ENCODE measurements at places on chromosomes 6 and 20. TPM values are rescaled to one million over a fixed set of nuclear protein-coding genes. Genes with fewer than 3 reads are reported as not detected.

GRCh38 chr6:116047173-116047933 is 13.3 kb downstream of the FRK start:
- no peak for DNase-seq

GRCh38 chr6:161303628-161304340 is 29.9 kb upstream of the AGPAT4 start:
- no peak for DNase-seq

- DNase-seq, result no peak
Observed at GRCh38 chr6:90100059-90100665, 196.5 kb downstream of the BACH2 start.

GRCh38 chr20:33915726-33916331 is 77.9 kb upstream of the RALY start:
- DNase-seq, result peak; percentile 64

DNA sequence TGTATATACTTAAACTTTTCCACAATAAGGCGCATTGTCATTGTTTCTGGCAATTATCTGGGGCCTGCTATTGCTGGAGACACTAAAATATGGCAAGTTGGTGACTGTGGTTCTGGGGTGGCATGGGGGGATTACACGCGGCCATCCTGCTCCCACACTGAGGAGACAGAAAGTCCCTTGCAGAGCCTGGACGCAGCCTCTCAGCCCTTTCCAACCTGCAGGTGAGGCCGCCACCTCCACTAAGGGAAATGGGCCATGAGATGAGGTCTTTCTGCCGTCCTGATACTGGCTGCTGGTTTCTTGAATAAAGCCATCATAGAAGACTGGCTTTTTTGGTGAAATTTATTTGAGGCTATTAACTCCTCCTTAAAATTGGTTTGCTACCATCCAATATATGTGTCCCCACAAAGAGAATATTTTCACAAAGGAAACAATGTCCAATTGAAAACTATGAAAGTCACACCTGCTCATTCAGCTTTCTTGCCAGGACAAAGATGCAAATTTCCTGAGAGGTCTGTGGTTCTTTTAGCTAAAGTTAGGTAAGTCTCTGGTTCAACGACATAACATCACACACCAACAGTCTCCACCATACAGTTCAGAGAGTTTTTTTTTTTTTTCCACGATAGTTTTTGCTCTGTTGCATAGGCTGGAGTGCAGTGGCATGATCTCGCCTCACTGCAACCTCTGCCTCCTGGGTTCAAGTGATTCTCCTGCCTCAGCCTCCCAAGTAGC is 13.0 kb downstream of the TXNDC5 start:
- no peak for DNase-seq

- DNase-seq, result no peak
Observed at GRCh38 chr6:107697682-107698081, 126.4 kb downstream of the SCML4 start.

- no peak for DNase-seq
Observed at GRCh38 chr6:31125162-31125561, 4.9 kb upstream of the CDSN start.

- peak; percentile 43 for DNase-seq
Observed at GRCh38 chr6:89433252-89434149, 549 bp downstream of the ANKRD6 start.

DNA sequence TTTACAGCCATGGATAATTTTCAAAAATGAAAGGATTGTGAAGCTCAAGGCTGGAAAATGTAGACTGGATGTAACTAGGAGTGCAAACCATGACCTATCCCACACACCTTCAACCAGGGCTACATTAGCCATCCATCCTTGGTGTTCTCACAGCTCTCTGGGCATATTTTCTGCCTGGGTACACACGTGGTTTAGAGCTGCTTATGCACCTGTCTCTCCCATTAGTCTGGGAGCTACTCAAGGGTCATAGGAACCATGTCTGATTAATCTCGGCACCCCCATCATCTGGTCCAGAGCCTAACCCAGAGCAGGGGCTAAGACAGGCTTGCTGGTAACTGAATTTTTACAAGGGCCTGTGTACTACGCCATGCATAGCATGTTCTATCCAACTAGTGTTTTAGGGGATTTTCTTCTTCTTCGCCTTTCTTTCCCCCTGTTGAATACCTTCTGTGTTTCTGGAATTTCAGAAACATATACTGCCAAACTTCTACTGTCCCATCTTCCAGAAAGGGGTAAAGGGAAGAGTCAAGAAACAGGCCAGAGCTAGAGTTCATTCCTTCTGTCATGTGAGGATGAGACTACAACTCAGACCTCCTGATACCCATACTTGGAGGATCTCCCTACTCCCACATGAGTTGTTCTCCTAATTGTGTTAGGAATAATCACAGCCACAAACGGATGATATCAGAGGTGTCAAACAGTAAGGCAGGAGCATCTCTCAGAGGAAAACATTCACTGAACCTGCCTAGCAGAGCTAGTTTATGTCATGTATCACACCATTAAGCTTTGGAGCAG is 25.4 kb upstream of the FAM83C start:
- DNase-seq, result no peak

DNA sequence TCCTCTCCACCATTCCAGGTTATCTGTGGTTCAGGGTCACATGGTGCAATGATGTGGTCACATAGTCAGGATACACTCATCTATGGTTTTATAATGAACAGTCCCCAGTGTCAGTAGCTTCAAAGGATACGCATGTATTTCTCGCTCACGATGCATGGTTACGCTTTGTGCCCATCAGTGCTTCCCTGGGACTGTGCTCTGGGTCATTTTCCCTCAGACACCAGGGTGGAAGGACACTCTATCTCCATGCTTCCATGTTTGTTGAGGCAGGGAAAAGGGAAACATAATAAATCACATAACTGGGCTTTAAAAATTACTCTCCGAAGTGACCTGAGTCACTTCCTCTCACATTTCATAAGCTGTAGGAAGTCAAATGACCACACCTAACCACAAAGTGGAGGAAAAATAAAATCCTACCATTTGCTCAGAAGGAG is 394.8 kb upstream of the NOX3 start:
- no peak for DNase-seq

- DNase-seq, result no peak
Observed at GRCh38 chr6:158545043-158545966, 14.6 kb upstream of the TMEM181 start.

DNA sequence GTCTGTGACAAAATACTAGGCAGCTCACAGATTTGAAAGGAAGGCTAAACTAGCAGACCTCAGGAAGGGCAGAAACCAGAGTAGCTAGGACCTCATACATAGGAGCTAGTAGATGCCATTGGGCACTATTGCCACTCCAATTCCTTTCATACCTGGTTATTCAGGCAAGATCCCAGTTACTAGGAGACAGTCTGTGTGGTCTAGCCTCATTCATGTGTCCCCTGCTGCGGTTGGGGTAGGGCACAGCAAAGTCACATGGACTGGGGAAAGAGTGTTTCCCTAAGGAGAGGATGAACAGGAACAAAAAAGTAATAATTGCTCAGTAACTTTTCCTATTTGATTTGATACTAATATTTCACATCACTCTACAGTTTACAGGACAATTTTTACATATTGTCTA is 204.6 kb upstream of the HEY2 start:
- no peak for DNase-seq

The NPEPL1 gene
- 24.4 TPM for total RNA-seq

The TBC1D32 gene
- 3.9 TPM for total RNA-seq

The MCHR2 gene
- not detected for total RNA-seq

DNA sequence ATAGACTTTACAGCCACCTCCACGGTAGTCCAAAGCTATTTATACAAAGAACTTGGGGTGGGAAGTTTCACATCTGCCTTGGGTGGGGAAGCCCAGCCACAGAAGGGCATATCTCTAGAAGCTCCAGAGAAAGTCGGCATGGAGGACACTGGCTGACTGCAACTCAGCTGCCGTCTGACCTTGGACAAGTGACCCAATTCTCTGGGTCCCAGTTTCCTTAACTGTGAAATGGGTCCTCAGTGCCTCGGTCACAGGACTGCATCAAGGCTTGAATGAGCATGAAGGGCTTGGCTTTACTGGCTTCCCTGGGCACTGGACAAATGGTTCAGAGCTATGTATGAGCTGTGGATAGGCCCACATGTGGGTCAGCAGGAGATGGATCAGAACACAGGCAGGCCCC is 58.6 kb downstream of the NOL4L start:
- DNase-seq, result no peak

DNA sequence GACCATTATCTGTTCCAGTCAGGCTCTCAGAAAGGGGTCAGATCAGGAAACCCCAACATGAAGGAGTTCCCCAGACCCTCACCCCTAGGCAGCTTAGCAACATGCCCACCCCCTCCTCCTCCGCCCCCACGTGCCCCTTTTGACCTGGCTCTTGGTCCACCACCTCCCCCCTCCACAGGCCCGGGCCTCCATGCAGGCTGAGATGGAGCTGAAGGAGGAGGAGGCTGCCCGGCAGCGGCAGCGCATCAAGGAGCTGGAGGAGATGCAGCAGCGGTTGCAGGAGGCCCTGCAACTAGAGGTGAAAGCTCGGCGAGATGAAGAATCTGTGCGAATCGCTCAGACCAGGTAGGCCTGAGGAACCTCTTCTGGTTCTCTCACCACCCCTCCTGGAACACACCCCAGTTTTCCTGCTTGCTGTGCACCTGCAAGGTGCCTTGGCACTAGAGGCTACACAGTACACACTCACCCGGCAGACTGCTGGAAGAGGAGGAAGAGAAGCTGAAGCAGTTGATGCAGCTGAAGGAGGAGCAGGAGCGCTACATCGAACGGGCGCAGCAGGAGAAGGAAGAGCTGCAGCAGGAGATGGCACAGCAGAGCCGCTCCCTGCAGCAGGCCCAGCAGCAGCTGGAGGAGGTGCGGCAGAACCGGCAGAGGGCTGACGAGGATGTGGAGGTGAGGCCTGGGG is 21.9 kb downstream of the DEF6 start:
- DNase-seq, result no peak

DNA sequence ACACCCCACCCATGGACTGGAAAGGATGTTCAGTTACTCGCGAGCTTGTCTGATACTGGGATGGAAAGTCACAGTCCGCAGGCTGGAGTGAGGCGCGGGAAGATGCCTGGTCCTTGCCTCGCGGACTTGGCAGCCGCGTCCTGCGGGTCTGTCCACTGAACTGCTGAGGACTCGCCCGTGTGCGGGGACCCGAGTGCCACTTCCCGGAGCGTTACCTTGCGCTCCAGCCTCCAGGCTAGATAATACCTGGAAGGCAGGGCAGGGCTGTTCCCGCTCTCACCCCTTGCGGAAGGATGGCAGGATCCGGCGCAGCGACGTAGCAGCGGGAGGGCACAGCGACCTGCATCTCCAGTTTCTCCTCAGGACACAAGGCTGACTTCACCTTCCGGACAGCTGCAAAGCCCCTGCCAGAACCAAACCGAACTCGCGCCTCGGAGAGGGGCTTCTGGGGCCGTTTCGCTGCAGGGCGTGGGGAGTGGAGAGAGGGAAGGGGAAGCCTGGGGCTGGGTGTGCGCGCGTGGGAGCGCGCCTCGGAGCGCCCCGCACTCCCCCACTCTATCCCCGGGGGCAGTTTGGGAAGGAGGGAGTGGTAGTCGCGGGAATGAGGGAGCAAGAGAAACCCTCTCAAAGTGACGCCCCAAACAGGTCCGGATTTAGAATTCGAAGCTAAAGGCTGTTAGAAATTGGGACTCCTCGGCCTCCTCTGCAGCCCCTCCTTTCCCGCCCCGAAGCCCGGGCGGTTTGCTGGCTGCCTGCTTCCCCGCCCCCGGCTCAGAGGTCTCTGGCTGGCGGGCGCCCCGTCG is at the start of gene KCNQ5:
KCNQ5 (plus strand) TSS at position 774 of the 803 bp plus-strand sequence.
- no peak for DNase-seq

DNA sequence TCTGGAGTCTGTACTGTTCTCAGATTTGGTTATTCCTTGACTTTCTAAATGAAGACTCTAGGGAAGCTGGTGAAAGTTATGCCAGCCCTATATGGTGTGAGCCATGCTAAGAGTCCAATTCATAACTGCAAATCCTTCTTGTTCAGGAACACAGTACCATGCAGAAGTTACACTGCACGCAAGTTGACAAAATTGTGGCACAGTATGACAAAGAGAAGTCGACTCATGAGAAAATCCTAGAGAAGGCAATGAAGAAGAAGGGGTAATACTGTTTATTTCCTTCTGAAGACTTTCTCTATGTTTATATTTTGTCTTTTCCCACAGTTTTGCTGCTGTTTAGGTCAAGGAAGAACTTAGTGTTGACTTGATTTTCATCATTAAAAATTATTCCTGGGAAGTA is 61.2 kb upstream of the LAMP5 start:
- DNase-seq, result no peak

DNA sequence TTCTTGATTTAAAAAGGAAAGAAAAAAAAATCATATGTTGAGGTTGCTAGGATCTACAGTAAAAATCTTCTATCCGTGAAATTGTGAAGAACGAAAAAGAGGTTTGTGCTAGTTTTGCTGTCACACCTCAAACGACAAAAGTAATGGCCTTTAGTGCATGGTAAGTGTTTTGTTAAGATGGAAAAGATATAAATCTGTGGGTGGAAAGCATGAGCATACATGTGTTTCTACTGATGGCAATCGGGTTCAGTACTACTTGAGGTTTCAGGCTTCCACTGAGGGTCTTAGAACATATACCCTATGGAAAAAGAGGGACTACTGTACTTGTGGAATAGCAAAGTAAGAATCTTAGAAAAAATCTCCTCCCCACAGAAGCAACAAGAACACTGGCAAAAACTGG is 58.0 kb downstream of the AHI1 start:
- no peak for DNase-seq

DNA sequence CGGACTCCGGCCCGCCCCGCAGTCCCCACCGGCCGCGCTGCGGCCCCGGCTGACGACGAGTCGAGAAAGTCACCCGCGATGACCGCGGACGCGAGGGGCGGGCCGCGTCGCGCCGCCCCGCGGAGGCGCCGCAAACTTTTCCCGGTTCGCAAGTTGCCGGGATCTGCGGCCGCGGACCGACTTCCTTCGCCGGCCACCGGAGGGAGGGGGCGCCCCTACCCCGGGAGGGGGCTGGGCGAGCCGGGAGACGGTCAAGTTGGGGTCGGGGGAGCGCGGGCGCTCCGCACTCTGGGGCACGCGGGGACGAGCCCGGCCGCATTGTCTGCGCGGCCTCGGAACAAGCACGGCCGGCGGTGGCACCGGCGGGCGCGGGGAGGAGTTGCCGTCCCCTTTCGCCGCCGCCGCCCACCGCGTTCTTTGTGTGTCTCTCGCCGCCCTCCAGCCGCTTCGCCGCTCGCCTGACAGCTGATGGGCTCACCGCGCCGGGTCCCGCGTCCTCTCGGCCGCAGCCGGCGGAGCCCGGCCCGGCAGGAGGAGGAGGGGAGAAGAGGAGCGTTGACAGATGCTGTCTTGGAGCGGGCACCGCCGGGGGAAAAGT is 131.6 kb downstream of the OGFRL1 start:
- peak; percentile 74 for DNase-seq

The ENPP5 gene
- 3.0 TPM for total RNA-seq

The TREML2 gene
- not detected for total RNA-seq

GRCh38 chr20:20571068-20571780 is 141.2 kb downstream of the RALGAPA2 start:
- no peak for DNase-seq

- no peak for DNase-seq
Observed at GRCh38 chr20:1831096-1831495, 64.1 kb upstream of the SIRPA start.

- DNase-seq, result no peak
Observed at GRCh38 chr6:21500314-21501020, 93.1 kb upstream of the SOX4 start.
